ENCODE measurements at places on chromosomes 2 and 18. TPM values are rescaled to one million over a fixed set of nuclear protein-coding genes. Genes with fewer than 3 reads are reported as not detected.

- DNase-seq: no peak
Measured at GRCh38 chr2:139631966-139632365, 851.8 kb upstream of the NXPH2 start.

The ACADL gene
- not detected for total RNA-seq

- DNase-seq: peak; percentile 72
Measured at GRCh38 chr2:39938035-39938835, 159.2 kb upstream of the THUMPD2 start.

The TMEM17 gene
- total RNA-seq: 1.4 TPM

DNA sequence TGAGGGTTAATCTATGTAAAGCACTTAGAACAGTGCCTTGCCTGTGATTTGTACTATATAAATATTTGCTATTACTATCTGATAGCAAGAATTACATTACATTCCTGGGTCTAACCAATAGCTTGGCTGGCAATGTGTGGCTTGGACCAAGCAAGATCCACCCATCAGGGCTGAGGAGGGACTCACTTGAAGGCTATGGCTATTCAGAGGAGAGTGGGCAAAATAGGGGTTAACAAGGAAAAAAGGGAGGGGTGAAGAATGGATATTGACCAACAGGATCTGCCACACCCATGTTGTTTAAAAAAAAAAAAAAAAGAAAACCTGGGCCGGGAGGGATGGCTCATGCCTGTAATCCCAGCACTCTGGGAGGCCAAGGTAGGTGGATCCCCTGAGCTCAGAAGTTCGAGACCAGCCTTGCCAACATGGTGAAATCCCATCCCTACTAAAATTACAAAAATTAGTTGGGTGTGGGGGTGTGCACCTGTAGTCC lies 20.0 kb upstream of the TMBIM1 start:
- DNase-seq: no peak

DNA sequence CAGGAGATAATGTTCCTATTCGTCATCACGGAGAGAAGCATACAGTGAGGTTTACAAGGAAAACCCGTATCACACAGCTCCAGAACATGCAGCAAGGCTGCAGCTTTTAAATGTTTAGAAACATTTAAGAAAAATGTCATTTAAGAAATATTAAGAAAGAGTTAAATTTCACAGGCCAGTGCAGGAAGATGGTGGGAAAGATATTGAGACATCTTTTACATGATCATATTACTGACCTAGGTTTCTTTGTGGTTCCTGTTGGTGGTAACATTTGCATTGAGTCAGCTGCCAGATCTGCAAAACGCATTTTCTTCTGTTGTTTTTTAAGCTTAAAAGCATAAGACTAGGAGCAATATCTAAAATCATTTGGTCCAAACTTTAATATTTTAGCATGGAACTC lies 44.9 kb downstream of the CPO start:
- DNase-seq: no peak

The TM4SF20 gene
- total RNA-seq: not detected

The CYBRD1 gene
- total RNA-seq: 10.2 TPM

GRCh38 chr2:240794178-240794721 lies 25.8 kb downstream of the KIF1A start:
- no peak for DNase-seq

GRCh38 chr2:191927319-191927867 lies 80.5 kb upstream of the CAVIN2 start:
- DNase-seq: peak; percentile 92

DNA sequence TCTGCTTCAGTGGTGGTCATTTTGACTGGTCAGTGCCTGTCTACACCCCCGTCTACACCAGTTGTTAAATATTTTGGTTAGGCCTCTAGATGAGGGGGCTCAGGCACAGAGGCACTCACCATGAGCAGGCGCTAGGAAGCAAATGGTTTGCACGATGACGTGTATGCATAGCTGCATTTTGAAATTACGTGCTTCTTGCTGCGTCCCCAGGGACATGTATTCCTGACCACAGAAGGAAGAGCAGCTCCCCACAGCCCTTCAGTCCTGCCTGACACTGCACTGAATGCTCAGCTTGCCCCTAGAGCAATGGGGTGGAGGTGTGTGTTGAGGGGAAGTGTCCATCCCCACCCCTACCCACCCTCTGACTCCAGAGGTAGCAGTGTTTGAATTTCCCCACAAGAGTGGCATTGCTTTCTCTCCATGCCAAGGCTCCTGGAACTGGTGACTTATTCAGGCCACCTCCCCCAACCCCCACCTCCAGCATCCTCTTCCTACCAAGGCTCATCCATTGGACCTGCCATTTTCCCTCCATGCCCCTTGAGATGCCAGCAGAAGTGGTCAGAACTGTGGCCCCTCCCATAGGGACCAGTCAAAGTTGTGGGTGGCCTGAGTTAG lies 11.4 kb upstream of the ZAP70 start:
- DNase-seq: no peak

The GPR35 gene
- 0.33 TPM for total RNA-seq

The ADAM23 gene
- total RNA-seq: 1.1 TPM

GRCh38 chr18:72410399-72410798 lies 133.7 kb downstream of the CBLN2 start:
- DNase-seq: no peak

The TUBA4B gene
- total RNA-seq: not detected

DNA sequence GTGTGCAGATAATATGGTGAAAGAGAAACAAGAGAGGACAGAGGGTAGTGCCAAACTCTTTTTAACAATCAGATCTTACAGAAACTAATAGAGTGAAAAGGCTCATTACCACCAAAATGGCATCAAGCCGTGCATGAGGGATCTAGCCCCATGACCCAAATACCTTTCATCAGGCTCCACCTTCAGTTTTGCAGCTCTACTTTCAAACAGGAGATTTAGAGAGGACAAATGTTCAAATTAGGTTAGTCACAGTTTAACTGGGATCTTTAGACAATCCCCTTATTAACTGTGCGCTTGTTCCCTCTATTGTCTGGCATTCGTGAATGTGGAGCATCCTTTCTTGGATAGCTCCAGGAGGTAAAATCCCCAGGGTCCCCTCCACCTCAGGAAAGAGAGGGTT lies 1209.3 kb upstream of the CHAC2 start:
- no peak for DNase-seq

- peak; percentile 25 for DNase-seq
Measured at GRCh38 chr2:68031542-68032160, 31.2 kb downstream of the C1D start.

DNA sequence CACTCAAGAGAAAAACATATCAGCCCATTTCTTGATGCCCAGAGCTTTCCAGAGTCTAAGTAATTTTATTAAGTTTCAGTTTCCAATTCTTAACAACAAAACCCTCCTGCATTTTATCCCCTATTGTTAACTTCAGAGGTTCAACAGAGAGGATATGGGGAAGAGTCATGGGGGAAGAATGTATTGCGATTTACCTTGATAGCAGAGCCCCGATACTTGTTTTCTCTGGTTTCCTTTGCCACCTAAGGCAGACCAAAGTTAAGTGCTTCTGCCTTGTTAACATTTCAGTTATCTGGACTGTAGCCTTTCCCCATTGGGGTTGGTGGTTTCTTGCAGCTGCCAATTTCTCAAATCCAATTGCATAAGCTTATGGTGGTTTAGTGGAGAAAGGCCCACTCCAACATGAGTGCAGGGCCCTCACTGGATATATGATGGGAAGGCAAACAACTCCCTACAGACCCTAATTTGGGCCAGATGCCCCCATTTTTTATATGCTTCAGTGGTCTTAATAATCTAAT lies 82.0 kb upstream of the ITGB6 start:
- DNase-seq: peak; percentile 32

The PLCD4 gene
- 0.06 TPM for total RNA-seq

The MC5R gene
- total RNA-seq: not detected

- DNase-seq: peak; percentile 48
Measured at GRCh38 chr2:75403991-75404428, 156.7 kb downstream of the EVA1A start.

Measured in Daoy (cell line).